ENCODE measurements at places on chromosomes 5 and 9.
A peak's percentile ranks its signal among the peaks of the same experiment; 100 is the strongest.

- DNase-seq: no peak
Measured at GRCh38 chr5:44225231-44226160, 163.7 kb downstream of the FGF10 start.

GRCh38 chr9:112174965-112175795, at the start of gene SUSD1:
TSS of gene SUSD1 (minus strand) at chr9:112175297. CDS start at chr9:112175235, 62 bp downstream.
- peak; percentile 33 for DNase-seq

DNA sequence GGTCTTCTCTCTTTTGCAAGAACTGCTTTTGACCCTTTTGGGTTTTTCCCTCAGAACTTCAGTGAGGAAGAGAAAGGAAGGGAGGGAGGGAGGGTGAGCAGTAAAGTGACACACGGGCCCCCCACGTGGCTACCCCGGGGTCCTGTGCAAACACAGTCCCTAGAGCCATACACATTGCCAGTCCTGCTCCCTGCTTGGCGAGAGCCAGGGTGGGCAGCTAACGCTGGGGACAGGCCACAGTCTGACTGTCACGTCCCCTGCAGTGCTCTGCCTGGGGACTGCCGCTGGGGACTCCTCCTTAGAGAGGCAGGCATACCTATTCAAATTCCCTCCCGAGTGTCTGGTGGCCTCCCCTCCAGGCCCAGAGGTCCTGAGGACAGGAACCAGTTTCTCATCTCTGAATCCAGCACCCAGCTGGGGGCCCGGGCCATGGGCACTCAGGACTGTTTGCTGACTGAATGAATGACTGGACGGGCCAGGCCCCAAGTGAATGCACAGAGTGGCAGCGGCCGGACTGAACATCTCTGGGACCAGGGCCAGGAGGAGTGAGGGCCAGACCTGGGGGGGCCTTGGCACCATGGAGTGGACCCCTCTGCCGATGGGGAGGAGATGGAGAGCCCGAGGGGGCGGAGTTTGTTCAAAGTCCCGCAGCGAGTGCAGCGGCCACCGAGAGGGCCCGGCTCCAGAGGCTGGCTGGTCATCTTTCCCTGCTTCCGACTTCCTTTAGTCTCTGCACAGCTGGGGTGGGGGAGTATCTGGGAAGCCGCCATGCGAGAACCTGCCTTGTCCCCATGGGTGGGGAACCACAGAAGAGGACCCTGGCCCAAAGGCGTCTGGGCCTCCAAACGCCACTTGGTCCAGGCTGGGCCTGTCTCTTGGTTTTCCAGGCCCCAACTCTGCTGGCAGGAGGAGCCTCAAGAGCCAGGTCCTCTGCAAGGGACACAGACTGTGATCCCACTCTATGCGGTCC, 5.8 kb downstream of the CCDC187 start:
- DNase-seq: no peak

DNA sequence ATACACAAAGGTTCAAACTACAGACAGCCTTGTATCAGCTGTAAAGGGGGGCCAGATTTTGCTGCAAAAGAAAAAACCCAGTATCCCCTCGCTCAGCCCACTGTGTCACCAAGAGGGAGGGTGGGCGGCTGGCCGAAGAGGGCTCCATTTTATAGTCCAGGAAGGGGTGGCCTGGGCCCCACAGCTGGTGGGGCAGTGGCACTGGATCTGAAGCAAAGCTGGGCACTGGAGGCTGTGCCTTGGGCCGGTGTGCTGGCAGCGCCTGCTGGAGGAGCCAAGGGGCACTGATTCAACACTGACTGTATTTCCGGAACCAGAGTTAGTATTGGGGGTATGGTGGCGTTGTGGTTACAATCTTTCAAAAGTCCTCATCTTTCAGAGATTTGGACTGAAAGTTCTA, 9.1 kb downstream of the BRD3 start:
- peak; percentile 10 for DNase-seq

GRCh38 chr9:124303762-124304161, 46.0 kb downstream of the NEK6 start:
- no peak for DNase-seq

DNA sequence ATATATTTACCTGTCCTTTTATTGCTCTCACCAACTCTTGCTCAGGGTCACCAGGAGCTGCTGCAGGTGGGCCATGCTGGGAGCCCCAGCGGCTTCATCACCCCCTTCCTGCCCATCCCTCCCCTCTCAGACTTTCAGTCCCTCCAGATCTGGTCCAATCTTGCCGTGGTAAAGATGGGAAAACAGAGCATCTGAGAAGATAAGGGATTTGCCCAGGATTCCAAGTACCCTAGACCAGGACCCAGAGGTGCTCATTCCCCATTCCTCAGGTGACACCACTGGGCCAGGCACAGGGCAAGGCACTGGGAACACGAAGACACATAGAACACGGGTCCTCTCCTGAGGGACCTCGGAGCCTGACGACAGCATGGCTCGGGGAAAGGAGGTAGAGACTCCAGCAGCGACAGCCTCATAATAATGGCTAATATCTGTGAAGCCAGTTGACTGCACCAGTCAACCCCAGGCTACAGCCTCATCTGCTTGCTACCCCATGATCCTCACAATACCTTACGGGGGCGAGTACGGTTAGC, 18.0 kb downstream of the TMOD1 start:
- DNase-seq: no peak

DNA sequence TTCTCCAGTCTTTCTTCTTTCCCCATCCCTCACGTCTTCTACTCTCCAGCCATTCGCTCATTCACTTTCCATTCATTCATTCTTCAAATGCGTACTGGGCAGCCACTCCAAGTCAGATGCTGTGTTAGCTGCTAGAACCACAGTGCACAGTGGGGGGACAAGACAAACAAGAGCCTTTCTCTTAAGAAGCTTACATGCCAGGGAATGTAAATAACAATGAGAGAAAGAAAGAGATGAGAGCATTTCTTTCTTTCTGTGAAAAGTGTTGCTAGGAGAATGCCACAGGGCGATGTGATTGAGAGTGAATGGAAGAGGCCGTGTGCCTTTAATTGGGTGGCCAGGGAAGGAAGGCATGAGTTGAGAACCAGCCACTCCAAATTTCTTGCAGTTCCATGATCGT, 46.3 kb upstream of the SMIM23 start:
- no peak for DNase-seq

DNA sequence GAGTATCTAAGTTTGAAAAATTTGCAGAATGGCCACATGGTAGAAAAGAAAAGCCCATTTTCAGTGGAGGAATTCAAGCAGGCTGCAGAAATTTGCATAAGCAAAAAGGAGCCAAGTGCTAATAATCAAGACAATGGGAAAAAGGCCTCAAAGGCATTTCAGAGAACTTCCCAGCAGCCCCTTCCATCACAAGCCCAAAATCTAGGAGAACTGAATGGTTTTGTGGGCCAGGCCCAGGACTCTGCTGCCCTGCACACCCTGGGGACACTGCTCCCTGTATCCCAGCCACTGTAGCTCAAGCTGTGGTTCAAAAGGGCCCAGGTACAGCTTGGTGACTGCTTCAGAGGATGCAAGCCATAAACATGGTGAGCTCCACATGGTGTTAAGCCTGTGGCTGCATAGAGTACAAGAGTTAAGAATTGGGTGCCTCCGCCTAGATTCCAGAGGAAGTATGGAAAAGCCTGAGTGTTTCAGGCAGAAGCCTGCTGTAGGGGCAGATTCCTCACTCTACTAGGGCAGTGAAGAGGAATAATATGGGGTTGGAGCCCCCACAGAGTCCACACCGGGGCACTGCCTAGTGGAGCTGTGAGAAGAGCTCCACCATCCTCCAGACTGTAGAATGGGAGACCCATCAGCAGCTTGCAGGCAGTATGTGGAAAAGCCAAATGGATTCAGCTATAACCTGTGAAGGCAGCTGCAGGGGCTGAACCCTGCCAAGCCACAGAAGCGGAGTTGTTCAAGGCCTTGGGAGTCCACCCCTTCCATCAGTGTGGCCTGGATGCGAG, 720.7 kb upstream of the CTNND2 start:
- DNase-seq: no peak

GRCh38 chr9:88646539-88647300, 111.7 kb downstream of the NXNL2 start:
- no peak for DNase-seq

DNA sequence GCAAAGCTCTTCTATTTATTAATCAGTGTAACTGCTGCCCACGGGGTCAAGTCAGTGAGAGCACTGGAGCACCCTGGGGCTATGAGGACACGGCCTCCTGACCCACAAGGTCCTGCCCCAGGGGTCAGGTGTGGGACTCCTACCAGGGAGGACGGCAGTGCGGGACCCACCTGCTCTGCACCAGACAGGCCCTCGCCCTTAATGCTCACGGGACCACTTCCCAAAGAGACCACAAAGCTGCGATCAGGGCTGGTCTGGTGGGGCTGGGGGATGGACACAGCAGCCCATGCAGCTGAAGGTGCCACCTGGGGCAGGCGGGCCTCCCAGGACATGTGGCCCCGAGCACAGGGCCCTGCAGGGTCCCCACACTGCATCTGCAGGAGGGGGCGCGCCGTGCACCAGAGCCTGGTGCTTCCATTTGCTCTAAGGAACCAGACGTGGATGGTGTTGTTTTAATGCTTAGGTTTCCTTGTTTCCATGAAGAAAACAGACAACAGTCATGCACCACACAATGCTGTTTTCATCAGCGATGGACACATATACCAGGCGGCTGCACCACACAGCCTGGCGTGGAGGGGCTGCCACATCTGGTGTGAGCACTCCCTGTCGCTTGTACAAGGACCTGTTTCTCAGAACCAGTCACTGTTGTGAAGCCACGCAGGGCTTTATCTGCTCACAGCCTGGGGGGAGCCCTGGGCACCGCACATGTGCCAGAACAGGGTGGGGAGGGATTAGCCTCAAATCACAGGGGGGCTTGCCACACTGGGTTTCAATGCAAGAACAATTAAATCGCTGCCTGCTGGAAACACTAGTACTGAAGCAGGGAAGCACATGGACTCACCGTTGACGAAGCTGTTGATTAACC, 22.6 kb downstream of the CLPTM1L start:
- no peak for DNase-seq
